Right atrium auricular region (tissue), 2 donors: ENCODE measurements at places on chromosomes 1 and 21. TPM values are rescaled to one million over a fixed set of nuclear protein-coding genes. Genes with fewer than 3 reads are reported as not detected.

DNA sequence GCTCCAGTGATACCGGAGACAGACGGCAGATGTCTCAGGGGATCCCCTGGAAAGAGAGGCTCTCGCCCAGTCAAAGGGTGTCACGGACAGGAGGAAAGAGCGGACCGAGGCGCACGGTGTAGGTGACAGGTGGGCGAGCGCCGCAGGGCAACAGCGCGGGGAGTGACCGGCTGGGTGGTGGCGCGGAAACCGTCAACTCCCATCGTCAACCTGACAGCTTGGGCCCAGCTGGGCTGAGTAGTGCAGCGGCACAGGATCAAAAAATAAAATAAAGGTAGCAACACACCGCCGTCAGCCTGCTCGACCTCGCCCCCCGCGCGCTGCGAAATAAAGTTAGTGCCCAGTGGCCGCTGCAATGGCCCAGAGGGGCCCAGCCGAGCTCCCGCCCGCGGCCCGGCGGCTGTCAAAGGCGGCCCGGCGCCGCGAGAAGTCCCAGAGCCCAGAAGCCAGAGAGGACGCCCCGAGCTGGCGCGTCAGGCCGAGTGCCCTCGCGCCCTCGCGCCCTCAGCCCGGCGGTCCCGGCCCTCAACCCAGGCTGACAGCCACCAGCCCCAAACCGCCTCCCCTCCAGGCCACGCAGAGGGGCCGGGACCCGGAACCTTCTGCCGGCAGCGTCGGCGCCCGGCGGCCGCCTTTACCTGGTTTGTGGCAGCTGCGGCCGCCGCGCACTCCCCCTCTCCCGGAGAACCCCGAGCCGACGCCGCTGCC lies at the start of gene LYST:
TSS of gene LYST (minus strand) at position 702 of the 708 bp plus-strand sequence. CDS start 36,489 bp downstream, outside the sequence.
- DNase-seq: no peak

DNA sequence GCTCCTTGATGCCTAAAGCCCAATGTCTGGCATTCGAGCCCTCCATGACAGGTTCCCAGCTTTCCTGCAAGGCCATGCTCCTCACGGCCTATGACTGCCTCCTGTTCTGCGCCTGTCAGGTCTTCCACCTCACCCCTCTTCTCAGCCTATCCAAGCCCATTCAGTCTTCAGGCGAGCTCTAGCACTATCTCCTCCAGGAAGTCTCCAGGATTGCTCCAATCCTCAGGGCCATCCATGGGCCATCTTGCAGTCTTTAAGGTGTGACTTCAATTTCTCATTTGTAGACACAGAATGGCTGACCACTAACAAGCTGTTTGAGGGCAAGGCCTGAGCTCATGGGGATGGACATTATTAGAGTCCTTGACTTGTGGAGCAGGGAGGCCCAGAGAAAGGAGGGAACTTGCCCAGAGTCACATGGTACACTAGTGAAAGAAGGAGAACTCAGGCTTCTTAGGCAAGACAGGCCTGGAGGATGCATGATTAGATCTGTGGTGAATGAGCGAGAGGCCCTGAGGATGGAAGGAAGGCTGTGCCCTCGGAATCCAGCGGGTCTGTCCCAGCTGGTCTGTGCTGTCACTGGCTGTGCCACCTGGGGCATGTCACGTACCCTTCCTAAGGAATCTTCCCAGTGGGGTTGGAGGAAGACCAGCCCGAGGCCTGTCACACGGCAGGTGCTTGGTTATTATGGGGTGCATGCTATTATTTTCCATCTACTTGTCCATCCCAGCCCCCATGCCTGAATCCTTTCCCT lies 1.2 kb upstream of the ACOT11 start:
- DNase-seq: no peak

DNA sequence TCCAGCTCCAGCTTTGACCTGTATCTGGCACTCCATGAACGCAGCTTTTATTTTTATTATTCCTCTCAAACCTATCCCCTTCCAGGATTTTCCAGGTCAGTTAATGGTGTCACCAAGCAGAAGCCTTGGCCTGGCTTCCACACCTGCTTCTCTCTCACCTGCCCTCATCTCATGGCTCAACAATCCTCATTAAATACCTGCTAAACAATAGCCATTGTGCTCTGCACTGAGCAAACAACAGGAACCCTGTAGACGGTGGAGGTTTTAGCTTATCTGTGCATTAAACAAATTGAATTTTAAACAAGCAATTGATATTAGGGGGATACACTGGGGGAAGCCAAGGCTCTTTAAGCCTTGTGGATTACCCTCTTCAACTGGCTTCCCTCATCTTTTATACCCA lies 15.3 kb downstream of the PYCR2 start:
- DNase-seq: no peak

The COL11A1 gene
- not detected for total RNA-seq

DNA sequence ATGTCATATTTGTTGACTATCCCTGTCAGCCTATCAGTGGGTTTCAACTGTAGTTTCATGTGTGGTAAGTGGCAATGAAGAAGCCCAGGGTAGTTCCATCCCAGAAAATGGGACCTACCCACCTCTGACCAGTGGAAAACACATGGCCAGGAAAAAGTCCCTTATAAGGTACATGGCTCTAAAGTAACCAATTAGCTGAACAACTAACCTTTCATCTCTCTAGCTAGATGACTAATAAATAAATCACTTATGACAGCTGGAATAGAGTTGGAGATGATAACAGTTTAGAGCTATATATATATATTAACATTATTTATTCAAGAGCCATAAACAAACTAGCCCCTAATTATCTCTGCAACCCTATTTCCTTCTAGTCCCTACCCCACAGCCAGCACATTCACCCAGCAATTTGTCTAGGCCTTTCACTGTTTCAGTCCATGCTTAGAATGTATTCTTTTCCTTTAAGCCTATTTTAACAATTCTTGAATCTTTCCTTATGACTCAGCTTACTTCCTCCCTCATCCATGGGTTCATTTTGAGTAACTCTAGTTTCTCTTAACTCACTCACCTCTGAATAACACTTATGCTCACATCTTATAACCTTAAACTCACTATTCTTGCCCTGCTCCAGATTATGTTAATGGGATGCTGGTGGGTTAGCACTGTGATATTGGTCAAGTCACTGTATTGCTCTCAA lies 83.7 kb downstream of the TNFSF18 start:
- DNase-seq: no peak

- no peak for DNase-seq
These were observed 83.9 kb upstream of the NBPF4 start for GRCh38 chr1:108327534-108328466.

The PTGS2 gene
- total RNA-seq: 2.5 TPM

The TGFB2 gene
- total RNA-seq: 4.3 TPM

The CAMTA1 gene
- total RNA-seq: 190 TPM

GRCh38 chr1:206967096-206967849 lies 3.0 kb downstream of the FCAMR start:
- no peak for DNase-seq

The NBPF10 gene
- 0.89 TPM for total RNA-seq

- no peak for DNase-seq
These were observed 66.3 kb downstream of the VWA5B1 start for GRCh38 chr1:20356850-20357459.
